ENCODE measurements at places on chromosomes 7 and 10. TPM values are rescaled to one million over a fixed set of nuclear protein-coding genes. Genes with fewer than 3 reads are reported as not detected.

Gene GIGYF1
- 12.5 TPM for total RNA-seq

Gene CAMK2B
- 0.49 TPM for total RNA-seq

Gene UBE2H
- total RNA-seq = 52.2 TPM

Gene DRGX
- not detected for total RNA-seq

Gene UPK3B
- 19.9 TPM for total RNA-seq

Gene SMC3
- total RNA-seq = 62.7 TPM

Gene MSS51
- 0.31 TPM for total RNA-seq

Gene PLXDC2
- 0.03 TPM for total RNA-seq

Gene MYL10
- not detected for total RNA-seq

Gene TUBB8
- 0.05 TPM for total RNA-seq
